ENCODE measurements at places on chromosomes 1 and 21.

GRCh38 chr1:45913183-45913683 is 109.8 kb downstream of the MAST2 start:
- no peak overlapping the region for H3K4me3 ChIP-seq
- H3K36me3 ChIP-seq: no peaks in the 10 kb centered on the region
- no peaks in the 10 kb centered on the region for H3K27me3 ChIP-seq
- H3K27ac ChIP-seq: no peak overlapping the region

- H3K27ac ChIP-seq: no peak overlapping the region
- DNase-seq: no peak
- H3K36me3 ChIP-seq: no peaks in the 10 kb centered on the region
- H3K4me1 ChIP-seq: no peaks in the 10 kb centered on the region
Measured at GRCh38 chr1:10438677-10439163, 8.5 kb downstream of the CENPS start.

DNA sequence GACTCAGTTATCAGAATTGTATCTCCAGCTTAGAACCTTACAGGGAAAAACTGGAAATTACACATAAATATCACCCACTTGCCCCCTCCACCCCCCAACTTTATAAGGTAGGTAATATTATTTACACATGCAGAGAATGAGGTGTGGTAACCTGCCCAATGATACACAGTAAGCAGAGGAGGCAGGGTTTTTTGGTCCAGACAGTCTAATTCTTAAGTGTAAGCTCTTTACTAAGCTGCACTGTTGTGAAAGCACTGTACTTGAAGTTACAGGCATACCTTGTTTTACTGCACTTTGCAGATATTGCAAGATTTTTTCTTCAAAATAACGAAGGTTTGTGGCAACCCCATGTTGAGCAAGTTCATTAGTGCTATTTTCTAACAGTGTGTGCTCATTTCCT is 24.8 kb upstream of the MYOCOS start:
- H3K36me3 ChIP-seq: peaks cover 14% of the 10 kb centered on the region
- no peak overlapping the region for H3K27ac ChIP-seq
- no peak for DNase-seq
- no peaks in the 10 kb centered on the region for H3K4me1 ChIP-seq
- no peaks in the 10 kb centered on the region for H3K27me3 ChIP-seq
- no peak overlapping the region for H3K4me3 ChIP-seq

DNA sequence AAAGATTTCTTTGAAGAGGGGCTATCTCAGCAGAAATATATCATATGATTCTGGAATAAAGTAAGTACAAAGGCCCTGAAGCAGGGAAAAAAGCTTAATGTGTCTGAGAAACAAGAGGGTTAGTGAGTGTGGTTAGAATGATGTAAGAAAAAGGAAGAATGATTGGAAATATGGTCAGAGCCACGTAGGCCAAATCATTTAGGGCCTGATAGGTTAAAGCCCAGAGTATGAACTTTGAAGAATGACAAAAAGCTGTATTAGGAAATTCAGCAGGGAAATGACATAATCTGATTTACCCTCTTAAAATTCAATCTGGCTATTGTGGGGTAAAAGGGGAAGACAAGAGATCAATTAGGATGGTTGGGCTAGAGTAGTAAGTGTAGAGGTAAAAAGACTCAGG is 69.0 kb upstream of the MUTYH start:
- H3K27me3 ChIP-seq: no peaks in the 10 kb centered on the region
- no peak for DNase-seq
- H3K4me3 ChIP-seq: no peak overlapping the region
- no peaks in the 10 kb centered on the region for H3K4me1 ChIP-seq
- H3K27ac ChIP-seq: no peak overlapping the region
- no peaks in the 10 kb centered on the region for H3K36me3 ChIP-seq

- no peak overlapping the region for H3K27ac ChIP-seq
- H3K27me3 ChIP-seq: peaks cover 4% of the 10 kb centered on the region
- H3K36me3 ChIP-seq: no peaks in the 10 kb centered on the region
- H3K4me1 ChIP-seq: peaks cover 11% of the 10 kb centered on the region
Measured at GRCh38 chr21:33135925-33136324, 66.0 kb downstream of the OLIG1 start.

DNA sequence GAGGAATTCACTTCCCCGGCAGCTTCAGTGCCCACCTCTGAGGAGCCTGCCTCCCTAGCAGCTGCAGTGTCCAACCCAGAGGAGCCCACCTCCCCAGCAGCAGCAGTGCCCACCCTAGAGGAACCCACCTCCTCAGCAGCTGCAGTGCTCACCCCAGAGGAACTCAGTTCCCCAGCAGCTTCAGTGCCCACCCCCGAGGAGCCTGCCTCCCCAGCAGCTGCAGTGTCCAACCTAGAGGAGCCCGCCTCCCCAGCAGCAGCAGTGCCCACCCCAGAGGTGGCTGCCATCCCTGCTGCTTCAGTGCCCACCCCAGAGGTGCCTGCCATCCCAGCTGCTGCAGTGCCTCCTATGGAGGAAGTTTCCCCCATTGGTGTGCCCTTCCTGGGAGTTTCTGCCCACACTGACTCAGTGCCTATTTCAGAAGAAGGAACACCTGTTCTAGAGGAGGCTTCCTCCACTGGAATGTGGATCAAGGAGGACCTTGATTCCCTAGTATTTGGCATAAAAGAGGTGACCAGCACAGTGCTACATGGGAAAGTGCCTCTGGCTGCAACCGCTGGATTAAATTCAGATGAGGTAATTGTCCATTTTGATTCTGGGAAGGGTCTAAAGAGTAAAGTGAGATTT is 77.4 kb upstream of the BMP8A start:
- no peaks in the 10 kb centered on the region for H3K4me1 ChIP-seq
- H3K36me3 ChIP-seq: peaks cover 7% of the 10 kb centered on the region
- DNase-seq: no peak
- H3K27me3 ChIP-seq: no peaks in the 10 kb centered on the region
- H3K4me3 ChIP-seq: peak overlapping the region; percentile 19

DNA sequence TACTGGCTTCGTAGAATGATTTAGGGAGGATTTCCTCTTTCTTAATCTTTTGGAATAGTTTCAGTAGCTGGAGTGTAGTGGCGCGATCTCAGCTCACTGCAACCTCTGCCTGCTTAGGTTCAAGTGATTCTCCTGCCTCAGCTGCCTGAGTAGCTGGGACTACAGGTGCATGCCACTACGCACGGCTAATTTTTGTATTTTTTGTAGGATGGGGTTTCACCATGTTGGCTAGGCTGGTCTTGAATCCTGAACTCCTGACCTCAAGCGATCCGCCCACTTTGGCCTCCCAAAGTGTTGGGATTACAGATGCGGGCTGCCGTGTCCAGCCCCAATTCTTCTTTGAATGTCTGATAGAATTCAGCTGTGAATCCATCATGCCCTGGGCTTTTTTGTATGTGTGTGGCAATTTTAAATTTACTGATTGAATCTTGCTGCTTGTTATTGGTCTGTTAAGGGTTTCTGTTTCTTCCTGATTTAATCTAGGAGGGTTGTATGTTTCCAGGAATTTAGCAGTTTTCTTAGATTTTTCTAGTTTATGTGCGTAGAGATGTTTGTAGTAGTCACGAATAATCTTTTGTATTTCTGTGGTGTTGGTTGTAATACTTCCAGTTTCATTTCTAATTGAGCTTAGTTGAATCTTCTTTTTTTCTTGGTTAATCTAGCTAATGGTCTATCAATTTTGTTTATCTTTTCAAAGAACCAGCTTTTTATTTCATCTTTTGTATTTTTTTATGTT is 15.3 kb downstream of the MAN1C1 start:
- no peak overlapping the region for H3K27ac ChIP-seq
- no peak for DNase-seq
- no peak overlapping the region for H3K4me3 ChIP-seq
- no peaks in the 10 kb centered on the region for H3K36me3 ChIP-seq
- no peaks in the 10 kb centered on the region for H3K27me3 ChIP-seq

DNA sequence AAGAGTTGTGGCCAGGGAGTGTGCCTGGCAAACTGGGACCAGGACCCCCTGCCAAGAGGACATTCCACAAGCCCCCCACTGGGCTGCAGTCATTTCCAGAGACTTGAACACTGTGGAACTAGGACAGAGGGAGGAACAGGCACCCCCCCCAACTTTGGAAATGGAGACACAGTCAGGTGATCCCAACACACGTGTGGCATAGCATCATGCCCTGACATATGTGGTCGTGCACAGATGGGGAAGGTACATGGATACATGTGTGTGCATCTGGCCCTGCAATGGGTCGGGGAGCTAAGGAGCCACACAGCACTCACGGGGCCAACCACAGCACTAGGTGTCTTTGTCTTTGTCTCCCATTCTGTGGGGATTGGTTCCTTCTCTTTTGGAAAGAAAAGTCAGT is 6.6 kb upstream of the TFF3 start:
- no peak for DNase-seq
- no peak overlapping the region for H3K27ac ChIP-seq

DNA sequence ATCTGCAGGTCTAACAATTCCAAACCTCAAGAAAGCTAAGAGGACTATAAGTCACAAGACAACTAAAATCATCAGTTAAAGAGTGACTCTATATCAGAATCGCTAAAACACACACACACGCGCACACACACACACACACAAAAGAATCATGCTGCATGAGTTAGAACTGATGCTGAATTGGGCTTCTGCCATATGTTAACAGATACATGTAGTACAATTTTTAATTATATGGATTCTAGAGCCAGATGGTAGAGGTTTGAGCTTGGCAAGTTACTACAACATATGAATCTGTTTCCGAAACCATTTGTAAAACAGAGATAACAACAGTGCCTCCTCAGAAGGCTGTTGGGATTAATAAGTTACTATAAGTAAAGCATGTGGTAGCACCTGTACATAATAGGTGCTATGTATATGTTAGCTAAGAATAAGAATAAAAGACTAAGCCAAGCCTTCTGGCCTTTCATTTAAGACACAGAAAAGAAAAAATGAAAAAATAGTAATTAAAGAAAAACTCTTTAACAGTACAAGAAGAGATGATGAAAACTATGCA is 17.9 kb downstream of the EPRS1 start:
- H3K4me3 ChIP-seq: no peak overlapping the region
- no peak for DNase-seq
- no peak overlapping the region for H3K27ac ChIP-seq
- H3K36me3 ChIP-seq: peaks cover 4% of the 10 kb centered on the region
- no peaks in the 10 kb centered on the region for H3K4me1 ChIP-seq

GRCh38 chr1:170711682-170712081 is 47.8 kb downstream of the PRRX1 start:
- H3K4me3 ChIP-seq: no peak overlapping the region
- H3K27me3 ChIP-seq: no peaks in the 10 kb centered on the region
- H3K36me3 ChIP-seq: no peaks in the 10 kb centered on the region
- no peaks in the 10 kb centered on the region for H3K4me1 ChIP-seq
- no peak for DNase-seq

DNA sequence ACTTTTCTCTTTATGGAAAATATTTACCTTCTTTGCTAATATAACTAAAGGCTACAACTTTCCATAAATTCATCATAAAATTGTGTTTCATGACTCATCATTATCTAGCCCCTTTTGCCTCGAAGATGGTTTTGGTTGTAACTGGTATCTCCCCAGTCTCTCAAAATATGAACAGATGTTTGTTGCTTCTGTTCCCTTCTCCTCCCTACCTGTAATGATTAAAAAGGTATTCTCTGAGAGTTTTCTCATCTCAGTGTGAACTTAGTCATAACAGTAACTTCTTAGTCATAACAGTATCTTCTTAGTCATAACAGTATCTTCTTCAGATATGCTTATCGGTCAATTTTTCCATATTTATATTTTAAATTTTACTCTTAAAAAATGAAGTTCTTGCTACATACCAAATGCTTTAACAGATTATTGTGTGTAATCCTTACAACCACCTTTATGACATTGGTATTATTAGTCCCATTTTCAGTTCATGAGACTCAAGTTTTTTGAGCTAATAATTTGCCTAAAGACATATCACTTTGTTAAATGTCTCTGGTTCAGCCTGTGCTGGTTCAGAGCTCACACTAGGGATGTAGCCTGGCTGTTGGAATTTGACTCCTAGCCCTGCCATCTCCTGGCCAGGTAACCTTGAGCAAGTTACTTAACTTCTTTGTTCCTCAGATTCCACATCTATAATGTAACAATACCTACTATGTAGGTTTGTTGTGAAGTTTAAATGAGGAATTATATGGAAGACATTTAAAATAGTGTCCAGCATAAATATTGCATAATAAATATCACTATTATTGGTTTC is 32.6 kb downstream of the ATP1B1 start:
- H3K4me1 ChIP-seq: no peaks in the 10 kb centered on the region
- H3K27ac ChIP-seq: no peak overlapping the region
- H3K36me3 ChIP-seq: no peaks in the 10 kb centered on the region

DNA sequence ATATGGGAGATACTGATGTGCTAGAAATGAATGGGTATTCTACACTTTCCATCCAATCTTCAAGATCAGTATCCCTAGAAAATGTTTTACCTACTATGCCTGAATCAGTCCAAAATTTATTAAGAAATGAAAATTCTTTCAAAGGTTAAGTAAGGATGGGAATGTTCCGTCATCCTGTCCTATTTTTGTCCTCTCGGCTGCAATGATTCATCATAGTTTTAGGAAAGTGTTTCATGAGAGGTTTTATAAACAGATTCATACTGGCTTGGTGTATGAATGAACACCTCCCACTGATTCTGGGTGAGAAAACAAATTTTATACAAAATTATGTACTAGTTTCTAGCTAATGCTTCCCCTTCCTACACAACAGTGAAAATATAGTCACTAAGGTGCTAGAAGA is 504.6 kb upstream of the NR5A2 start:
- H3K36me3 ChIP-seq: no peaks in the 10 kb centered on the region
- DNase-seq: no peak
- H3K27me3 ChIP-seq: no peaks in the 10 kb centered on the region
- no peak overlapping the region for H3K4me3 ChIP-seq
- no peak overlapping the region for H3K27ac ChIP-seq

DNA sequence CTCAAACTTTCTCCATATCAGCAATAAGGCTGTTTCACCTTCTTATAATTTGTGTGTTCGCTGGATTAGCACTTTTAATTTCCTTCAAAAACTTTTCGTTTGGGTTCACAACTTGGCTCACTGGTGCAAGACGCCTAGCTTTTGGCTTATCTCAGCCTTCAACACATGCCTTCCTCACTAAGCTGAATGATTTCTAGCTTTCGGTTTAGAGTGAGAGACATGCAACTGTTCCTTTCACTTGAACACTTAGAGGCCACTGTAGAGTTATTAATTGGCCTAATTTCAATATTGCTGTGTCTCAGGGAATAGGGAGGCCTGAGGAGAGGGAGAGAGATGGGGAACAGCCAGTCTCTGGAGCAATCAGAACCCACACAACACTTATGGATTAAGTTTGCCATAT is 41.2 kb upstream of the IFNLR1 start:
- H3K4me1 ChIP-seq: no peaks in the 10 kb centered on the region
- H3K4me3 ChIP-seq: no peak overlapping the region
- no peak overlapping the region for H3K27ac ChIP-seq
- DNase-seq: no peak
- no peaks in the 10 kb centered on the region for H3K27me3 ChIP-seq
- H3K36me3 ChIP-seq: no peaks in the 10 kb centered on the region

DNA sequence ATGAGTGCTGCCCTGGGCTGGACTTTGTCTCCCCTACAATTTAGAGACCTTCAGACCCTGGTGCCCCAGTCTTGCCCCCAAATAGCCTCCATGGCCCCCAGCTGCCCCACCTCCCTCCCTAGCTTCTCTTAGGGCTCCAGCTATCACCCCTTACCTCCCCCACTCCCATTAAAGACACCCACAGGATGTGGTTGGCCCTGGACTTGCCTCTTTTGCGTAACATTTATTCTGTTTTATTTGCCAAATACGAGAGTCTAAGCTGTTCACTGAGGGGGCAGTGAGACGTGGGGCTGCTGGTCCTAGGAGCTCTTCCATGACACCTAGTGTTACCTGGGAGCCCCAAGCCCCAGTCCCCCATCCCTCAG is 4.5 kb downstream of the ZC3H12A start:
- H3K36me3 ChIP-seq: peaks cover 9% of the 10 kb centered on the region
- no peak for DNase-seq
- no peak overlapping the region for H3K27ac ChIP-seq
